ENCODE measurements at places on chromosomes 16 and 17.

GRCh38 chr16:12501707-12502457 lies 301.8 kb downstream of the CPPED1 start:
- DNase-seq, result no peak

DNA sequence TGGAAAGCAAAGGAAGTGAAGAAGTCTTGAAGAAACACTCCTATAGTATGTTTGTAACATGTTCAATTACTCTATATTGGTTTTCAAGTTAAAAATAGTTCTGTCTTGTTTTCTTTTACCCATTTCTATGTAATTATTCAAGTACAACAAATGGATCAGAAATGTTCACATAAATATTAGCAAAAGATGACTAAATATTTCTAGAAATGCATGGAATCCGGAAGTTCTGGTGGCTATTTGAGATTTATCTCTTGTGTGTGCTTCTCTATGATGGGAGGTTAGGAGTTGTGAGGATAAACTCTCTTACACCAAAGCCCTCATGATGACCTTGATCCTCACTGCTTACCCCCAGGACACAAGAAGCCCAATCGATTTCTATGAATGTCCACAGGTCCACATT lies 237.5 kb downstream of the CDH8 start:
- DNase-seq, result no peak

DNA sequence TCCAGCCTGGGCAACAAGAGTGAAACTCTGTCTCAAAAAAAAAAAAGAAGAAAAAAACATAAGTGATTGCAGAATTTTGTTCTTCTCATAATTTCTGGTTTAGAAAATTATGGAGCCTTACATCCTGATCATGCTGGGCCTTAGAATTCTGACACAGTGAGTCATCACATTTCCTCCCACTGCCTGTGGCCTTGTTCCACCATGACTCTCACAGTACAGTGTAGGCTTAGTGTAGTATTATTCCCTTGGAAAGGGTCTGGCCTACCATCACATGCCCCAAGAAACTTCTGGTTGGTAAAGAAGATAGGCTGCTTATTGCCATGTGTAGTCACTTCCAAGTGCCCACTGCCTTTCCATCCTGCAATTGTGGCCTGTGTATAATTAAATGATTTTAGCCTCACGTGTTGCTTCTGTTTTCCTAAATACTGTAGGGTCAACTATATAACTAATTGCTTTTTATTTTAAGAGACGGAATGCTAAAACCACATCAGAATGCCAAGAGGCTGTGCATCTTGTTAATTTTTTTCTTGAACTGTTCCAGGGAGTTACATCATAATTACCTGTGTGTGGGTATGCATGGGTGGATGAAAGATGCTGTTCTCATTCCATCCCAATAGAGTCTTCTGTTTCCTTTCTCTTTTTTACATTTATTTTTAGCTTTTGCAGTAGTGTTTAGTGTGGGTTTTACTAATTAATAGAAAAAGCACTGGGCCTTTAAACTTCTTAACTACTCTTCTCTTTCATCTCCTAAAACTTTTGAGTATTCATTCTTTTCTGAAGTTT lies 25.9 kb downstream of the OGFOD1 start:
- no peak for DNase-seq

- DNase-seq, result no peak
Measured at GRCh38 chr16:84673561-84673960, 25.2 kb downstream of the KLHL36 start.

DNA sequence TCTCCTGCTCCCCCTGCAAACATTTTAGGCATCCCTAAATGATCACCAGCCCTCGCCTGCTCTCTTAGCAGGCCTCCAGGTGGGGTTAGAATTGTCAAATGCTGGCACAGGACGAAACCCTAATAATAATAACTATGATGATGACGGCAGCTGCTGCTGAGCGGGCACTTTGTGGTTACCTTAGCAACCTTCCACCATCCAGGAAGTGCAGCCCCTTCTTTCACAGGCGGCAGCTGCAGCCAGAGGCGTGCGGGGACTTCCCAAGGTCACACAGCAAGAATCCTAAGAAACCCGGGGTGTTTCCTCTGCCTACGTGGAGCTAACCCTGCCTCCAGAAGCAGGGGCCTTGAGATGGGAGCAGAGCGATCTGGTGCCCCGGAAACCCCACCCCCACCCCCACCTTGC lies 22.4 kb upstream of the EIF1 start:
- no peak for DNase-seq
